ENCODE measurements at places on chromosomes 5 and 9.

GRCh38 chr9:124014956-124015660 lies 3.5 kb downstream of the LHX2 start:
- no peak for DNase-seq

- DNase-seq = peak; percentile 91
Measured at GRCh38 chr9:86741311-86742208, 205.7 kb downstream of the GAS1 start.

DNA sequence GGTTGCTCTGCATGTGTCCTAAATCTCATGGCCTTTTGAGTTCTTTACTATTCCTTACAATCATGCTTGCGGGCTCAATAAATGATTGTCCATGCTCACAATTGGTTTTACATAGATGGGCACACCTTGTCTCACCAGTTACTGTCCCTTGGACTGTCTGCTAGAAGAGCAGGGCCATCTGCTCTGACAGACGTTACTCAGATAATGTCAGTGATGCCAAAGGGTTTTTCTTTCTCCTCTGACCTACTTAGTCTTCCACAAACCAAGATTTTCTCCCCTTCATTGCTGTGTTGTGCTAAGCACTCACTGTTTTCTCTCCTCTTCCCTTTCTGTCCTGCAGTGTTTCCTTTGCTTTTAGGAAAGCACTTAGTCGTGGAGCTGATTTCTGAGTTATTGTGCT lies 562.3 kb downstream of the KIF4B start:
- no peak for DNase-seq

DNA sequence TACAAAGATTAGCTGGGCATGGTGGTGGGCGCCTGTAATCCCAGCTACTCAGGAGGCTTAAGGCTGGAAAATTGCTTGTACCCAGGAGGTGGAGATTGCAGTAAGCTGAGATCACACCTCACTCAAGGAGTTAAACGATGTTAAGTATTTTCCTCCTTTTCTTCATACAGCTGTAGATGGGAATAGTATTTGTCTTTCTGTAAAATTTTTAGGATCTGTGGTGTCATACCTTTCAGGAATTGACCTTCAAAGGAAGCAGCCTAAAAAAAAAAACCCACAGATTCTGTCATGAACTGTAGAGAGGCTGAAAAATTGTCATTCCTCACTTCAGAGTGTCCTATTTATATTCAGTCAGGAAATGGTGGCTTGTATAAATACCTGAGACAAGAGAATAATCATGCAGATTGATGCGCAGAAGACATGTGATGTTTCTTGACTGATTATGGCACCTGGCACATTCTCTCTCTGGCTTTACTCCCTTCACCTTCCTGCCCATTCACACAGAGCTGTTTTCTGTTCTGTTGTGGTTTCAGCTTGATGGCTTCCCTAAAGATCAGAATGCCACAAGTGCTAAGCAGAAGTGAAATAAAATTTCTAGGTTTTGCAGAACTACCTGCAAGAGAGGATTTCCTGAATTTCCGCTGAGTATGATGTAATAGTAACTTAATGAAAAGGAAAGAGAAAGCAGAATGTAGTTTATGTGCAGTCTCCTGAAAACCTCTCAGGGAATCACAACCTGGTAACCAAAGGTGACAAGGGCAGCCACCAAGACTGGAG lies 3.8 kb downstream of the IFNA1 start:
- DNase-seq = no peak

DNA sequence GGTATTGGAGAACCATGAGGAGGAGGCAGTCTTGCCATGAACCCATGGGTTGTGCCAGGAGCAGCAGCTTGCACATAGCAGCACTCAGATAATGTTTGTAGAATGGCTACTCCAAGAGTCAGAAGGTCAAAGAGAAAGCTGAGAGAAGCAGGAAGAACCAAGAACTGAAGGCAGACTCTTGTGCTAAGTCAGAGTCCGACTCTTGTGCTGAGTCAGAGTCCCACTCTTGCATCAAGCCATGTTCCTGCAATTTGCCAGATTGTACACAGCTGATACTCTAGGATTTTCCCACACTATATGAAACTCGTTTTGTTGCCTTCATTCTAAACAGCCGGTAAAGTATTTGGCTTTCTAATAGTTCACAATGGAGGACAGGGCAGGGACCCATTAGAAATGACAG lies 26.2 kb upstream of the HSPA9 start:
- peak; percentile 68 for DNase-seq

- DNase-seq = no peak
Measured at GRCh38 chr9:138075961-138076649, 198.5 kb downstream of the CACNA1B start.

GRCh38 chr5:132407970-132408369 lies 38.5 kb downstream of the SLC22A5 start:
- no peak for DNase-seq

GRCh38 chr9:73597771-73598170 lies 446.1 kb downstream of the ANXA1 start:
- no peak for DNase-seq

- no peak for DNase-seq
Measured at GRCh38 chr5:34555699-34556508, 100.2 kb upstream of the RAI14 start.

- no peak for DNase-seq
Measured at GRCh38 chr9:114303571-114303970, 19.3 kb upstream of the ORM1 start.

Measured in epithelial cell of prostate (primary cell).